ENCODE measurements at places on chromosomes 12 and 14.

GRCh38 chr12:46671102-46671501, 154.7 kb downstream of the SLC38A4 start:
- no peak for DNase-seq

DNA sequence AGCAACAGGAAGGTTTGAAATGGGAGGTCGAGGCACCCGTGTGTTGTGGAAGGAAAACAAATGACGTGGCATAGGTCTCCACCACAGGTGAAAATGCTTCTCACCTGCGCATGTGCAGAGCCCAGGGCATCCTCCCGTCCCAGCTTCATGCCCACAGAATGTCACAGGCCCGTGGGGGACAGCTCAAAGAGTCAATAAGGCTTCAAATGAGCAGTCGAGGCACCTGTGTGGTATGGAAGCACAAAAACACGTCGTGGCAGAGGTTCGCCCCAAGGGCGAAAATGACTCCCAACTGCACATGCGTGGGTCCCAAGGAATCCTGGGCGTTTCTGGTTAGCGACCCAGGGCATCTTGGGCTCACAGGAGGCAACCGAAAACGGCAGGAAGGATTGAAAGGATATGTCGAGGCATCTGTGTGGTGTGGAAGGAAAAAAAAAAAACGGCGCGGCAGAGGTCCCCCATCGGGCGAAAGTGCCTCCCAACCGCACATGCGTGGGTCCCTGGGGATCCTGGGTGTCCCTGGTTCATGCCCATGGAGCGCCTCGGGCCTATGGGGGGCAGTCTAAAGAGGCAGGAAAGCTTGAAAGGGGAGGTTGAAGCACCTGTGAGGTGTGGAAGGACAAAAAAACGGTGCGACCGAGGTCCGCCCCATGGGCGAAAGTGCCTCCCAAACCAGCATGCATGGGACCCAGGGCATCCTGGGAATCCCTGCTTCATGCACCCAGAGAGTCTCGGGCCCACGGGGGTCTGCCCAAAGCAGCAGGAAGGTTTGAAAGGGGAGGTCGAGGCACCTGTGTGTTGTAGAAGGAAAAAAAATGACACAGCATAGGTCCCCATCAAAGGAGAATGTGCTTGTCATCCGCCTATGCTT, 578.5 kb downstream of the ALG10 start:
- DNase-seq = no peak

DNA sequence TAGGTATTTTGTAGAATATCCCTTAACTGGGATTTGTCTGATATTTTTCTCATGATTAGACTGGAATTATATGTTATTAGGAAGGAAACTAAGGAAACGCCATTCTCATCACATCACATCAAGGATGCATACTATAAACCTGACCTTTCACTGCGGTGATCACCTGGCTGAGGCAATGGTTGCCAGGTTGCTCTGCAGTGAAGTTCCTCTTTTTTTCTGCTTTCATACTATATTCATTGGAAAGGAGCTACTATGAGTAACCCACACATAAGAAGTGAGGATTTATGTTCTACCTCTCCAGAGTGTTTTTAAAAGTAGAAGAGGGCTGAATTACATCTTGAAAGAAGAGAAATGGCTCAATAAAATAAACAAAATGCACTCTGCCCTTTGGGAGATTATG, 31.0 kb upstream of the GRIP1 start:
- DNase-seq = no peak

- no peak for DNase-seq
Measured at GRCh38 chr14:105897725-105898113, 371.3 kb downstream of the TMEM121 start.

- no peak for DNase-seq
Measured at GRCh38 chr14:67241411-67242167, at the start of gene PALS1. PALS1 (plus strand) TSS chr14:67241435; CDS start chr14:67279171, 37,736 bp downstream.

- DNase-seq = no peak
Measured at GRCh38 chr12:34186492-34186891, 164.2 kb downstream of the ALG10 start.

GRCh38 chr14:88844980-88845491, 20.6 kb downstream of the TTC8 start:
- DNase-seq = no peak

Measured in stimulated activated CD8-positive, alpha-beta memory T cell treated with anti-CD3 and anti-CD28 coated beads, Interleukin-4, amount 100 ng/mL, for 48 hours (primary cell).